ENCODE measurements at places on chromosomes 7 and 10.

DNA sequence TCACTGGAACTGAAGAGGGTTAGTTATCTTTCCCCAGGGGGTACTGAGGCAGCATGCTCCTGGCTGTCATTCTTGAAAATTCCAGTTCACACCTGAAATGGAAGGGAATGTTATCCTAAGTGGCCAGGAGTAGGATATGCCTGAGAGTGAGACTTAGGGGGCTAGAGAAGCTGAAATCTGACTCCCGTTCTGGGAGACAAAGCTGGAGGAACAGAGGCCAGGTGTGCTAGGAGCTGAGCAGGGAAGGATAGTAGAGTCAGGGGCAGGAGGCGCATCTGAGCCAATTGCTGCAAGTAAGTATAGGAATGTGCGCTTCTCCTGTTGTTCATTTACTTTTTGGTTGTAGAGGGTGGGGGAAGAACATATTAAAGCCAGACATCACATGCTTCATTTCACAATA lies 58.1 kb upstream of the KIAA1217 start:
- DNase-seq, result no peak

DNA sequence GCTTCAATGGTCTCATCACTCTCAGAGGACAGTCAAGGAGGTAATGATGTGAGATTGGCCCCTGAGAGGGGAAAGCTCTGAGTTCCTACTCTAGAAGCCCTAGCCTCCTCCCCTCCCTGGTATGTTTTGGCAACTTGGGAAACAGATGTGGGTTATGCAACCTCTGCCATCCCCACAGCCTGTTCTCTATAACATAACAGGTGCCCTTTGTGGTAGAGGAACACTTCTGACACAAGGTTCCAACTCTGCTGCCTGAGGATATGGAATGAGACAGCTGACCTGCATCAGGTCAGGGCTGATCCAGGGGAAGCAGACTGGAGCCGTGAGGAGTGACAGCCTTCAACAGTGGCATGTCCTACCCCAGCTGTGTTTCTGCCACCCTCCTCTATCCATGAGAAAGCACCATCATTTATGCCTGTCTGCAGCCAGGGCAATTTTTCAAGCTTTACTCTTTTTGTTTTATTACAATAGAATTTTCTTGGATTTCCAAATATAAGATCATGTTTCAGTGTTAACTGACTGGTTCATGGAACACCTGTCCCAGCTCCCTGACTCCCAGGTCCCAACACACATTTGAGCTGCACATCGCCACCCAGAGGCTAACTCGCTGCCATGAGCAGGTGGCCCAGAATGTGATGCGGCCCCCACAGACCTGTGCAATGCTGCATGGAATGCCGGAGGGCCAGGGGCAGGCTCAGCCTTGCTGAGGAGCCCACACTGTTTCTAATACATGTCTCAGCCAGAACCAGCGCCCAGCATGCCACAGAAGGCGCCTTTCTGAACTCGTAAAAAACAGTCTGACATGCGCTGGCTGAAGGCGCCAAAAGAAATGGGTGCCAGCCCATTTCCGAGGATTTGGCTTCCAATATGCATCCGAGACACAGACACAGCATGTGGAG lies 124.8 kb upstream of the CHST15 start:
- DNase-seq, result no peak

DNA sequence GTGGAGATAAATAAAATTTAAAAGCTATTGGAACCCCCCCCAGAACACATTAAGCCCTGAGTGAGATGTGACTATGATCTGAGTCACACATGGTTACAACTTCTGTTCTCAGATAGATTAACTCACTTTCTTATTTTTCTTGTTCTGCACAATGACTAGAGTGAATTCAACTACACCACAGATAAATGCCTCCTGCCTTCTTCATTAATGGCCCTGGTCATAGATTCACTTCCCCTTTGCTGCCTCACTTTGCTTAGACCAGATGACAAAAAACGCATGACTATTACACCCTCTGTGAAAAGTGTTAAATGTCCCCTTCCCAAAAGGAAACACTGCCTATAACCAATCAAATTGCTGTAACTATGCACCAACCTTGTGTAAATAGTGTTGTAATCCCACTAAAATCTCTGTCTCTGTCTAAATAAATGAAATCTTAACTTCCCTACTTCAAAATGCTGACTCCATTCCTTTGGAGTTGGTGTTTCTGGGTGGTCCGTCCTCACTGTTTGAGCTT lies 49.4 kb downstream of the AKR1D1 start:
- DNase-seq, result no peak

DNA sequence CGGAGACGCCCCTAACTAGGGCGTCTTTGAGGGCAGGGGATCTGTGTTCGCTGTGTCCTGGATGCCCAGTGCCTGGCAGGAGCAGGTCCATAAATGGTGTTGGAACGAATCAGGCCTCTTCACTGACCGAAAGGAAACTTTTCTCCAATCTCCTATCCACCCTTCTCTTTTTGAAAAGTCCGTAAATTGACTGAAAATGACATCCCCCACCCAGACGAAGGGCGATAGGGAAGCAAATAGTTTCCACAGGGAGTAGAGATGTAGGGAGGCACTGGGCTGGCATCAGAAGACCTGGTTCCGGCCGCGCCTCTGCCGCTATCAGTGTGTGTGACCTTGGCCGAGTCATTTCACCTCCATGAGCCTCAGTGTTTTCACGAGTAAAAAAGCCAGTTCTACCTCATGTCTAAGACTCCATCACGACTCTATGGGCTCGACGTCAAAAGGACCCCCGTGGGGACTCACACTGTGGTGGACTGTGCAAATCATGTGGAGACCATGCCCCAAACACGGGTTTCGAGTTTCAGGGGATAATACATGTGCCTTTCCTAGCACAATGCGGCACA lies 497 bp upstream of the RAB11FIP2 start:
- DNase-seq, result no peak

GRCh38 chr7:82810558-82811259 lies 352.0 kb downstream of the PCLO start:
- DNase-seq, result no peak

GRCh38 chr7:30200591-30200990 lies 65.8 kb downstream of the MTURN start:
- DNase-seq, result no peak

GRCh38 chr10:87634311-87634710 lies 25.4 kb upstream of the PAPSS2 start:
- DNase-seq, result no peak

- peak; percentile 39 for DNase-seq
Measured at GRCh38 chr7:106009503-106010226, 46.6 kb downstream of the CDHR3 start.

GRCh38 chr10:102109166-102110116 lies 10.7 kb downstream of the LDB1 start:
- no peak for DNase-seq

DNA sequence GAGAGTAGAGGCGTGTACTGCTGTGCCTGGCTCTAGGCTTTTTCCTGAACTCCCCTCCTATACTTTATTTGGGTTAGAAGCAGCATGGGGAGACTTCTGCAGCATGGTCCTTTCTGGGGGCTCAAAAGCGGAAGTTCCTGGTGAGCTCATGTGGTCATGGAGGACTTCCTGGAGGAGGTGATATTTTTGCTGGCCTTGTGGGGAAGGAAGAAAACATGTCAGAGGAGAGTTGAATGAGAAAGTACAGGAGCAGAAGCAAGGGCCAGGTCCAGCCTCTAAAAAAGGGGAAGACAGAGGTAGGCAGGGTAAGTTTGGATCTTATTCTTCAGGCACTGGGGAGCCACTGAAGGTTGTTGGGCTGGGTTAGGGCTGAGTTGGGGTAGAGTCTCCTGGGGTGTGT lies 45.5 kb downstream of the CASTOR2 start:
- DNase-seq, result no peak

DNA sequence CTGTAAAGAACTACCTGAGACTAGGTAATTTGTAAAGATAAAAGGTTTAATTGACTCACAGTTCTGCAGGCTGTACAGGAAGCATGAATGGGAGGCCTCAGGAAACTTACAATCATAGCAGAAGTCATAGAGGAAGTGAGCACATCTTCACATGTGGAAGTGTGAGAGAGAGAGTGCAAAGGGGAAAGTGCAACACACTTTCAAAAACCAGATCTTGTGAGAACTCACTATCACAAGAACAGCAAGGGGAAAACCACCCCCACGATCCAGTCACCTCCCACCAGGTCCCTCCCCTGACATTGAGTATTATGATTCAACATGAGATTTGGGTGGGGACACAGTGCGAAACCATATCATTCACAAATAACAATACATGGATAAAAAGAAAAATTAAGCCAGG lies 24.5 kb downstream of the AVL9 start:
- no peak for DNase-seq

GRCh38 chr7:30470163-30470770 lies 8.3 kb downstream of the NOD1 start:
- DNase-seq, result no peak

GRCh38 chr7:133676805-133677370 lies 424.0 kb downstream of the EXOC4 start:
- no peak for DNase-seq

GRCh38 chr7:125563964-125564529 lies 634.4 kb upstream of the POT1 start:
- DNase-seq, result no peak

DNA sequence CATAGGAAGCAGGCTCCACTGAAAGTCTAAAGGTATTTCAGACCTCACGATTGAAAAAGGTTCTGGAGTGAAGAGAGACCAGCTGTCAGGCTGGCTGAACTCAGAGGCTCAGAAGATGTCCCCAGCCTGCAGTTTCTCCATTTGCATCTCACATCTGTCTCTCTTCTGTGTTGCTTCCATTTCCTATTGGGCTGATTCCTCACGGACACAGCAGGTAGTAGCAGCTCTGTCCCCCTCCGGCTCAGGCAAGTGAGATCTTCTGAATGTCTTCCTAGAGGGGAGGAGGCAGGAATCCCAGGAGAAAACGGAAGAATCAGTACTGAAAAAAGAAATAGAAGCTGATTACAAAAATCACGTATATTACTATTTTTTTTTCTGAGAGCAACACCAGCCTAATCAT lies 274.1 kb upstream of the COBL start:
- DNase-seq, result no peak

GRCh38 chr10:22659866-22660265 lies 54.5 kb downstream of the PIP4K2A start:
- DNase-seq, result no peak

- no peak for DNase-seq
Measured at GRCh38 chr10:48744587-48744986, 59.9 kb downstream of the WDFY4 start.

DNA sequence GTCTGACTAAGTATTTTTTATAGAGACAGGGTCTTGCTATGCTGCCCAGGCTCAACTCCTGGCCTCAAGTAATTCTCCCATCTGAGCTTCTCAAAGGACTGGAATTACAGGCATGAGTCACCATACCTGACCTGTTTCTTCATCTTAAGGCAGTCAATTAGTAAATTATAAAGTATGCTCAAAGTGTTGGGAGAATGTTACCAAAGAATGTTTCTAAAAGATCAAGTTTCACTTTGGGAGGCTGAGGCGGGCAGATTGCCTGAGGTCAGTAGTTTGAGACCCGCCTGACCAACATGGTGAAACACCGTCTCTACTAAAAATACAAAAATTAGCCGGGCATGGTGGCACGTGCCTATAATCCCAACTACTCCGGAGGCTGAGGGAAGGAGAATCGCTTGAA lies 117.0 kb downstream of the ALOX5 start:
- DNase-seq, result no peak
